ENCODE measurements at places on chromosomes 16 and 17.

GRCh38 chr16:64313726-64314125 lies 808.1 kb downstream of the CDH11 start:
- H3K4me1 ChIP-seq: no peaks in the 10 kb centered on the region
- no peaks in the 10 kb centered on the region for H3K27me3 ChIP-seq
- H3K4me3 ChIP-seq: no peak overlapping the region
- no peak overlapping the region for H3K27ac ChIP-seq
- H3K36me3 ChIP-seq: no peaks in the 10 kb centered on the region

DNA sequence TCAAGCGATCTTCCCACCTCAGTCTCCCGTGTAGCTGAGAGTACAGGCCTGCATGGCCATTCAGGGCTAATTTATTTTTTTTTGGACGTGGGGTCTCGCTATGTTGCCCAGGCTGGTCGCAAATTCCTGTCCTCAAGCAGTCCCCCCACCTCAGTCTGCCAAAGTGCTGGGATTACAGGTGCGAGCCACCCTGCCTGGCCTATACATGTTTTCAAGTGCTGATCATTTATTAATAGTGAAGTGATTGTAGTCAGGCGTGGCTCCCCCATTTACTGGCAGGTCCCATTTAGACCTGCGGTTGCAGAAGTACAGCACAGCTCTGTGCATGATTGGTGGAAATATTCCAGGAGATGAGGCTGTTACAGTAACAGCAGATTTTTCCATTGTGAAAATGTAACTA lies 8.4 kb downstream of the FOXK2 start:
- H3K4me1 ChIP-seq: peaks cover 56% of the 10 kb centered on the region
- H3K36me3 ChIP-seq: peaks cover 17% of the 10 kb centered on the region
- no peaks in the 10 kb centered on the region for H3K27me3 ChIP-seq
- peak overlapping the region; percentile 47 for H3K27ac ChIP-seq

- peak overlapping the region; percentile 77 for H3K27ac ChIP-seq
- H3K4me3 ChIP-seq: peak overlapping the region; percentile 34
- no peaks in the 10 kb centered on the region for H3K27me3 ChIP-seq
Observed at GRCh38 chr17:82267575-82268379, 5.7 kb downstream of the CSNK1D start.

GRCh38 chr16:11178424-11178823 lies 77.6 kb downstream of the SOCS1 start:
- no peak for DNase-seq
- H3K4me3 ChIP-seq: no peak overlapping the region
- H3K36me3 ChIP-seq: peaks cover 41% of the 10 kb centered on the region
- H3K27me3 ChIP-seq: no peaks in the 10 kb centered on the region

- no peaks in the 10 kb centered on the region for H3K27me3 ChIP-seq
- no peak overlapping the region for H3K27ac ChIP-seq
- no peaks in the 10 kb centered on the region for H3K36me3 ChIP-seq
- no peak overlapping the region for H3K4me3 ChIP-seq
Observed at GRCh38 chr17:278676-279059, 73.9 kb downstream of the RPH3AL start.

GRCh38 chr16:86151239-86151851 lies 252.4 kb downstream of the IRF8 start:
- DNase-seq: no peak
- H3K4me1 ChIP-seq: no peaks in the 10 kb centered on the region
- H3K4me3 ChIP-seq: no peak overlapping the region
- no peaks in the 10 kb centered on the region for H3K36me3 ChIP-seq
- no peak overlapping the region for H3K27ac ChIP-seq

GRCh38 chr16:69932228-69932627 lies 18.9 kb upstream of the CLEC18A start:
- peaks cover 22% of the 10 kb centered on the region for H3K36me3 ChIP-seq
- no peak overlapping the region for H3K27ac ChIP-seq
- DNase-seq: no peak
- no peak overlapping the region for H3K4me3 ChIP-seq

GRCh38 chr16:4028144-4028543 lies 88.1 kb downstream of the ADCY9 start:
- H3K36me3 ChIP-seq: peaks cover 2% of the 10 kb centered on the region
- DNase-seq: no peak
- no peak overlapping the region for H3K27ac ChIP-seq
- no peak overlapping the region for H3K4me3 ChIP-seq
- H3K4me1 ChIP-seq: peaks cover 4% of the 10 kb centered on the region
- H3K27me3 ChIP-seq: no peaks in the 10 kb centered on the region

- no peak overlapping the region for H3K4me3 ChIP-seq
- no peaks in the 10 kb centered on the region for H3K36me3 ChIP-seq
- H3K4me1 ChIP-seq: no peaks in the 10 kb centered on the region
- DNase-seq: no peak
- H3K27me3 ChIP-seq: peaks cover 31% of the 10 kb centered on the region
- no peak overlapping the region for H3K27ac ChIP-seq
Observed at GRCh38 chr16:65122724-65123395, 997 bp upstream of the CDH11 start.

GRCh38 chr17:11986942-11987329 lies 10.3 kb downstream of the ZNF18 start:
- no peaks in the 10 kb centered on the region for H3K27me3 ChIP-seq
- H3K4me3 ChIP-seq: no peak overlapping the region
- H3K36me3 ChIP-seq: peaks cover 63% of the 10 kb centered on the region

- H3K27me3 ChIP-seq: peaks cover 15% of the 10 kb centered on the region
- H3K36me3 ChIP-seq: no peaks in the 10 kb centered on the region
- H3K4me1 ChIP-seq: no peaks in the 10 kb centered on the region
- H3K4me3 ChIP-seq: no peak overlapping the region
- peak; percentile 10 for DNase-seq
- H3K27ac ChIP-seq: no peak overlapping the region
Observed at GRCh38 chr16:49889725-49890397, 33.9 kb upstream of the ZNF423 start.

DNA sequence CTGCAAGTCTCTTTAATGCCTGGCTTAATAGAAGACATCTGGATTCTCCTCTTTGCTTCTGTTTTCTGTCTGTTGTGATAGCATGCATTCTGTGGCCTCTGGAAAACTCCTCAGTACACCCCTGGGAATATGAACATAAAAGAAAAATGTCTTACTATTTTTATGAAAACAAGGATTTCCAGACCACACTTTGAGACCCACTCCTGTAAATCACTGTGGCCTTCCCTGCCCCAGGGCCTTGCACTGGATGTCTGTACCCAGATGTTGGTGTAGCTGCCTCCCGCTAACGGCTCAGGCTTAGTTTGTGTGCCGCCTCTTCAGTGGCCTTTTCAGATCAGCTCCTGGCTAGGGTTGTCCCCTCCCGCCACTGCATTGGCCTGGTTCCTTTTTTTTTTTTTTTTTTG lies 126.6 kb downstream of the SOCS1 start:
- DNase-seq: no peak
- H3K27ac ChIP-seq: no peak overlapping the region
- H3K36me3 ChIP-seq: peaks cover 26% of the 10 kb centered on the region
- peaks cover 51% of the 10 kb centered on the region for H3K4me1 ChIP-seq
- no peaks in the 10 kb centered on the region for H3K27me3 ChIP-seq

DNA sequence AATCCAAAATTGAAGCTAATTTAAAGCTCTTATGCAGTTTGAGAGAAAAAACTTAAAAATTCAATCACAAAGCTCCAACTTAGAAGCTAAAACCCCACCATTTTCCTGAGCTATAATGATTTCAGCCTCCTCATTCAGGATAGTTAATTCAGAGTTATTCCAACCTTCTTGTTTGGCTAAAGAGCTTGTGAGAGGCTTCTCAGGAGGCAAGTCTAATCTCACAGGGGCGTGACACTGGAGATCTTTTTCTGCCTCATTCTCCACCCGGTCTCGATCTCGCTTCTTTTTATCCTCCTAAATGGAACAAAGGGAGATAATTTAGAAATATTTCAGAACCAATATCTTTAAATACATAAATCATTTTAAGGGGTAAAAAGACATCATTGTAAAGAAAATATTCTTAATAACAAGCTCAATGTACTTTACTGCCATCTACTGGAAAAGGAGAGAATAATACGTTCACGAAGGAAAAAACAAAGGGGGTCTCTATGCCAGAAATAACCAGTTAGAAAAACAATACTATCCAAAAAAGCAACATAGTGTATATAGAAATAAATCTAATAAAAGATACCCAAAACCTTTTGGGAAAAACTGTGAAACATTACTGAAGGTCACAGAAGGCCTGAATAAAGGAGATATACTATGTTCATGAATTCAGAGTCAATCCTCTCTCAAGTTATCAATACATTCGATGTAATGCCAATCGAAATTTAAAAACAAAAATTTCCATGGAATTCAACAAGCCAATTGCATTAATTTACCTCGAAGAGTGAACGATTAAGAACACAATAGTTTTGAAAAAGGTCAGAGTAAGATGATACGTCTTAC lies 13.9 kb downstream of the BRD7 start:
- H3K27me3 ChIP-seq: no peaks in the 10 kb centered on the region
- H3K27ac ChIP-seq: no peak overlapping the region
- H3K4me1 ChIP-seq: peaks cover 34% of the 10 kb centered on the region
- H3K4me3 ChIP-seq: no peak overlapping the region
- no peak for DNase-seq

DNA sequence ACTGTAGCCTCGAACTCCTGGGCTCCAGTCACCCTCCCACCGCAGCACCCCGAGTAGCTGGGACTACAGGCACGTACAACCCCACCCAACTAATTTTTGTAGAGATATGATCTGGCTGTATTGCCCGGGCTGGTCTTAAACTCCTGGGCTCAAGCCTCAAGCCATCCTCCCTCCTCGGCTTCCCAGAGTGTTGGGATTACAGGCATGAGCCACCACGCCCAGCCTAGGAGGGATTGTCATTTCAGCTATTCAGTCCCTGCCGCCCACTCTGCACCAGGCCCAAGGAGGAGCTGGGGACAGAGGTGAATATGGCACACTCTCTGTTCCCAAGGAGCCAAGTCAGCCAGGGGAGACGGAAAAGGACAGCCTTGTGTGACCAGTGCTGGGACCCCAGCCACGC lies 256.2 kb downstream of the PARN start:
- H3K27me3 ChIP-seq: no peaks in the 10 kb centered on the region
- no peaks in the 10 kb centered on the region for H3K4me1 ChIP-seq
- no peak for DNase-seq
- H3K36me3 ChIP-seq: no peaks in the 10 kb centered on the region

DNA sequence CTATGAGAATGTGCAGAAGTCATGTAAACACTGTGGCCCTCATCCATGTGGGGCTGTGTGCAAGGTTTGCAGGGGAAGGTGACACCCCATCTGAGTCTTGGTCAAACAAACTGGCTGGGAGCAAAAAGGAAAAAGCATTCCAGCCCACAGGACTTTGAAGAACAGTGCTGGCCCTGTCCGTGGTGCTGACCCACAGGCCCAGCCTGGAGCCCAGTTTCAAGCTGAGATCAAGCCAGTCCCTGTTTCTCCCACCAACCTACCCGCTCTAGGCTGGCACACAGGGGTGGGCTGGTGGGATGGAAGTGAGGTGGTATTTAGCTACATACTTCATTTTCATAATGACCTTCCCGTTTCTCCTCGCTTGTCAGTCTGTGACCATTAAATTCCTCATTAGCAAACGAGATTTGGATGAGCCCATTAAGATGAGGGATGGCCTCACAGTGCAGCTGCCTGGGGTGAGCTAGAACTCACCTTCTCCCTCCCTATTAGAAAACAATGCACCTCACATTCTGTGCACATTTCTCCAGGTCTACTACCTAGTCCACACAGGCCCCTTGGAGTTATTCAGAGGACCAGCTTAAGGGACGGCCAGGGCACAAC lies 12.6 kb upstream of the RPL38 start:
- peaks cover 11% of the 10 kb centered on the region for H3K27me3 ChIP-seq
- no peak for DNase-seq

- no peak for DNase-seq
- peaks cover 7% of the 10 kb centered on the region for H3K27me3 ChIP-seq
- H3K36me3 ChIP-seq: no peaks in the 10 kb centered on the region
Observed at GRCh38 chr17:6346156-6346786, 88.7 kb downstream of the AIPL1 start.

GRCh38 chr16:88509749-88510069 lies 56.6 kb downstream of the ZFPM1 start:
- H3K4me1 ChIP-seq: no peaks in the 10 kb centered on the region
- H3K4me3 ChIP-seq: no peak overlapping the region
- H3K27me3 ChIP-seq: no peaks in the 10 kb centered on the region
- H3K27ac ChIP-seq: no peak overlapping the region
- H3K36me3 ChIP-seq: no peaks in the 10 kb centered on the region

- H3K27ac ChIP-seq: no peak overlapping the region
- no peak overlapping the region for H3K4me3 ChIP-seq
- H3K36me3 ChIP-seq: no peaks in the 10 kb centered on the region
- H3K27me3 ChIP-seq: peaks cover 3% of the 10 kb centered on the region
- H3K4me1 ChIP-seq: peaks cover 4% of the 10 kb centered on the region
Observed at GRCh38 chr17:1126250-1126797, 53.5 kb downstream of the ABR start.

DNA sequence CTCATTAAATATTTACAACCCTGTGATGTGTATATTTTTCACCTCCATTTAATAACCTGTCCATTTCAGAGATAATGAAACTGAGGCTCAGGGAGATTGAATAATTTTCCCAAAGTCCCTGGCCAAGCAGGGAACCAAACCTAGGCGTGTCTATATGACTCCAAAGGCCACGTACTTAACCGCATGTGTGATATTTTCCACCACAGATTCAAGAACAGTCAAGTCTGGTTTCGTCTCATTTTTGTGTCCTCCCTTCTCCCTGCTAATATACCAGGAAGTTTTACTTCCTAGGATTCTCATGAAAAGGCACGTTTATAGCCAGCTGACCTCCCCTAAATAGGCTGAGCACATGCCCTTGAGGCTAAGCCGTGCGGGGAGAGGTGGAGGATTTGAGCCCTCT lies 15.3 kb downstream of the WFIKKN2 start:
- H3K27me3 ChIP-seq: no peaks in the 10 kb centered on the region
- H3K4me1 ChIP-seq: peaks cover 13% of the 10 kb centered on the region
- H3K36me3 ChIP-seq: no peaks in the 10 kb centered on the region
- no peak overlapping the region for H3K27ac ChIP-seq
- no peak for DNase-seq
- no peak overlapping the region for H3K4me3 ChIP-seq

GRCh38 chr16:65125322-65125721 lies 3.5 kb upstream of the CDH11 start:
- H3K4me1 ChIP-seq: no peaks in the 10 kb centered on the region
- no peak for DNase-seq
- H3K4me3 ChIP-seq: no peak overlapping the region
- peaks cover 16% of the 10 kb centered on the region for H3K27me3 ChIP-seq

- H3K27me3 ChIP-seq: peaks cover 28% of the 10 kb centered on the region
- H3K4me3 ChIP-seq: no peak overlapping the region
- H3K4me1 ChIP-seq: peaks cover 6% of the 10 kb centered on the region
- H3K36me3 ChIP-seq: no peaks in the 10 kb centered on the region
- no peak overlapping the region for H3K27ac ChIP-seq
Observed at GRCh38 chr17:48672340-48672739, 46.2 kb upstream of the HOXB9 start.

DNA sequence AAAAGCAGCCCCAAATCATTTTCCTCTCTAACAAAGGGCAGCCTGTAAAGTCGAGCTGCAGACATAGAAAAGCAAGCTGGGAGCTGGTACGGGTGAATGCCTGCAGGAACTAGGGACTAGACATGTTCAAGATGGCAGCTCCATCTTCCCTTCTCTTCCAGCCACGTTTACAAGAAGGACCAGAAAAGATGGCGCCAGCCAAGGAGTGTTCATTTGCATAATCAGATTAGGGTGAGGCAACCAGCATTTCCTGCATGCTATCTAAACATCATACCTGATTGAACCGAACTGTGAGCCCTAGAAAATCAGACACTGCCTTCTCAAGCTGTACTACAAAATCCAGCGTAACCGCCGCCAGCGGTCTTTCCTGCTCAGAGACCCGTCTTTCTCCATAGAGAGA lies 896.8 kb downstream of the CDH11 start:
- no peak for DNase-seq
- H3K27me3 ChIP-seq: no peaks in the 10 kb centered on the region

Data from activated CD4-positive, alpha-beta T cell treated with anti-CD3 and anti-CD28 coated beads for 36 hours (primary cell).